Inflammatory macrophage treated with lipopolysaccharide for 4 hours (primary cell): ENCODE measurements at places on chromosomes 3 and 15.
A peak's percentile ranks its signal among the peaks of the same experiment; 100 is the strongest.

GRCh38 chr15:73677146-73677607 is 7.0 kb upstream of the CD276 start:
- DNase-seq: peak; percentile 69

DNA sequence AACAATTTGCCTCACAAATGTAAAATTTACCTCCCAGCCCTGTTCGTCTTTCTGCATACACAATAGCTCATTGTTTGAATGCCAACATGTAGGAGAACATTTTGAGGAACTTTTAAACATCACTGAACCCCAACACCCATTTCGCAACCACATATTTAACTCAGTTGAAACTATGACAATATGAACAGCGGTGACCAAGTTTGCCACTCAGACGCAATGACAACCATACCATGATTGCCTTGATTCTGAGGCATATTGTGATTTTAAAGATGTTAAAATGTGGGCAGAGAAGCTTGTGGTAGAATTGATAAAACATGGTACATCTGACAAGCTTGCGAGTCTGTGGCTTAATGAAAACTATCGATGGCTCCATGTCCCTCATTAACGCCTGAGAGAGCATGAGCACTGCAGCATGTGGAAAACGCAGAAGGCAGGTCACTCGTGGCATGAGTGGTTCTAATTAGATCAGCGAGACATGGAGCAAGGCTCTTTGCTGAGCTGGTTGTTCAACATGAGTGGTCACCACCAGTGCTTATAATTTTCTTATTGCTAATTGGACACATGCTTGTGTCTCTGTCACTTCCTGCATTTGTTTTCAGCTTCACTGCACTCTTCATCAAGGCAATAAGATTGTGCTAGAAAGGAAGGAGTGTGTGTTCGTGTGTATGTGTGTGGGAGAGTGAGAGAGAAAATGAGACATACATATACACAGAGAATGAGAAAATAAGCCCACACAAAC is 116.8 kb downstream of the CHST2 start:
- peak; percentile 39 for DNase-seq

DNA sequence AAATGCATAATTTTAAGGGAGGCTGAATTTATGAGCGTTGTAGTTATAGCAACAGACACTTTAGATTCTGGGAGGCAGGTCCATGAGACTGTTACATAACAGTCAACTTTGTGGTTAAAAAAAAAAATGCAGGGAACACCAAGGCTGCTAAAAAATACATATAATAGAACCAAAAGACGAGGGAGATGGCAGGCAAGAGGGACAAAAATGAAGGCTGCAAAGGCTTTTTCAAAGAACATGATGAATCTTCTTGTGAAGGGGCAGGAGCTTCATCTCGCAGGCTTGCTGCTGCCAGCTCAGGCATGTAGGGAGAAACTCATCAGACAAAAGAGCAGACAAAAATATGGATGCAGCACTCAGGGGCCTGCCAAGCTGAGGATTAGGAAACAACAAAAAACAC is 243.9 kb downstream of the SHQ1 start:
- no peak for DNase-seq

DNA sequence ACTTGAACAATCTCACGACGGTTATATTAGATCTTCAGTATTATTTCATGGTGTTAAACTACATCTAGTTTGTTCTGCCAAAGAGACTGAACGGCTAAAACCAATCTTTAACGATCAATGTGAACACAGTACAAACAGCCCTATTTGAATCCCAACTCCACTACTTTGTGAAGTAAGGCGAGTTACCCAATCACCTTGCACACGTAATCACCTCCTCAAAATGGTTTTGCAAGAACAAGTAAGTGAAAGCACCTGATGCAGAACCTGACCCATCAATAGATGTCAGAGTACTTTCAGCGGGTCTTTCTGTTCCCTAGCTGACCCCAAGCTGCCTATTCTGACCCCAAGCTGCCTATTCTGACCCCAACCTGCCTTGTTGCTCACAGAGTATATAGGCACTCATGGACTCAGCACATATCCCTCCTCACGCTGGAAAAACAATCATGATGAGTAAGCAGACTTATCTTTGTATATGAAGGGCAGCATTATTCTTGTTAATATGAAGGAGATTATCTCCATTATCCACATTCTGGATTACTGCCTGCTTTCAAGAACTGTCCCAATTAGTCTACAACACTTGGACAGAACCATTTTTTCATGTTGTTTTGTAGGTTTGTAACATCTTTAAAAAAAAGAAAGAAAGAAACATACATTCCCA is 3.7 kb downstream of the KPNA1 start:
- DNase-seq: peak; percentile 12

DNA sequence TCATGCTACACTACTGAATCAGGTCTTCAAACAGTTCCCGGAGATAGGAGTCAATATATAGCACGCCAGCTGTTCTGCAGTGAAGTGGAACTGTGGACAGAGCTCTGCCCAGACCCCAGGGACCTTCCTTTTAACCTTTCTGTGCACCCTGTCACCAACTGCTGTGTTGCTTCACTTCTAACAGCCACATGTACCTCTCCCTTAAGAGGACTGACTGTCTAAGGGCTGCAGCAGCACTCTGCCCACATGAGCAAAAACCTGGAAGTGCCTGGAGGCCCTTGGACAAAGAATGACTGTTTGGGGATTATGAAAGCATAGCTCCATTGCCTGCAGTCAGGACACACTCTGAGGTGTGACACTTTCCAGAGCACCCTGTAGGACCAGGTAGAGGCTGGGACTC is 88.3 kb upstream of the CTNNB1 start:
- DNase-seq: peak; percentile 44

DNA sequence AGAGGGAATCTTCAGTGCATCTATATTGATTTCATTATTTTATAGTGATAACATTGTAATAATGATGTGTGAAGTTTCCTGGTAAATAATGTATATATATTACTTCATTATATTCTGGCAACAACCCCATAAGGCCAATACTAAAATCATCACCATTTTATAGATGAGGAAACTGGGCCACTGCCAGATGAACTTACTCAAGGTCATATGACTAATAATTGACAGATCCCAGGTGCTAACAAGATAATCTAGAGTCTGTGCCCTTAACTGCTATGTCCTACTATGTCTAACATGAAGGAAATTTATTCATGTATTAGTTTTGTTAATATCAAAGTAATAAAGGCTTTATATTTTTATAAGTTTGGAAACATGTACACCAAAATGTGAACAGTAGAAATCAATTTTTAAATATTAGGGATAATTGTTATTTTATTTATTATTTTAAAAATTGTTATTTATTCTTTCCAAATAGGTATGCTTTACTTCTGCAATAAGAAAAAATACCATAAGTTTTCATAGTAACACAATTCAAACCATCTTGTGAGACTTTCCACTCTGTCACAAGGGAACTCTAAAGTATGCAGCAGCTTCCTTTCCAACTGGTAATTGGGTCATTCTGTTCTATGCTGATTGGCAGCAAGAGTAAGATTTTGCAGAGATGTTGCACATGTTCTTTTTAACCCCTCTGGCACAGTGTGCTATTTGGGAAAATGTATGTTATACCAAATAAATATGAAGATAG is 90.8 kb upstream of the CMC1 start:
- no peak for DNase-seq

GRCh38 chr3:189148081-189148507 is 23.7 kb upstream of the TPRG1 start:
- peak; percentile 53 for DNase-seq

- DNase-seq: no peak
Observed at GRCh38 chr3:155809181-155809580, 3.1 kb upstream of the C3orf33 start.

- peak; percentile 94 for DNase-seq
Observed at GRCh38 chr3:61358364-61358763, 107.1 kb upstream of the FHIT start.

DNA sequence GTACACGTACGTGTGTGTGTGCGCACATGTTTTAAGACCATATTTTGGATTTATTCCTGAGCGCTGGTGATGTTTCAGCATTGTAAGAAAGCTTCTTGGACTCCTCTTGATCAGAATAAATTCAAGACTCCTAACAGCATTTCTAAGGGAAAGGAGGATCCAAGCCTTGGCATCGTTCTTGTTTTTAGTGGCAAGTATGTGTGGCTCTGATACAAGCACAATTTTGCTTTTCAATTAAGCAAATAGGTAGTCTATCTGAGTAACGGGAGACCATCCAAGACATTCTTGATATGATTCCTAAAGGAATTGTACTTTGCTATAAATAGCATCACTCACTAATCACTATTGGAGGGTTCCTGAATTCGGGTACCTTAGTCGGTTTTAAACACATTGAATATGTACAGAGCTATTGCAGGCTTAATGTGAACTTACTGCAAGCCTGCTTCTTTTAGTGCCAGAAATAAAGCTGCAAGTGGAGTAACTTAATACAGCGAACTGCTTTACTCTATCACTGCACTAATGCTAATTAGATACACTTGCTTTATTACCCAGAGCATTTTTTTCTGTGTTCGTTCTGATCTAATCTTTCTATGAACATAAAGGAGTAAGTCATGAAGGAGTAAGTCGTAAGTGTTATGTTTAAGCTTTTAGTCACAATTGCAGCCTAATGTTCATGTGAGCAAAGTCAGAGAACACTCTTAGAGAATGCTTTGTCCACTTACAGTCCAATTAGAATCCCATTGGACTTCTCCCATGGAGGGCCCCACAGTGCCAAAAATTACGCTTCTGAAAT is 186.3 kb downstream of the MCTP2 start:
- no peak for DNase-seq

DNA sequence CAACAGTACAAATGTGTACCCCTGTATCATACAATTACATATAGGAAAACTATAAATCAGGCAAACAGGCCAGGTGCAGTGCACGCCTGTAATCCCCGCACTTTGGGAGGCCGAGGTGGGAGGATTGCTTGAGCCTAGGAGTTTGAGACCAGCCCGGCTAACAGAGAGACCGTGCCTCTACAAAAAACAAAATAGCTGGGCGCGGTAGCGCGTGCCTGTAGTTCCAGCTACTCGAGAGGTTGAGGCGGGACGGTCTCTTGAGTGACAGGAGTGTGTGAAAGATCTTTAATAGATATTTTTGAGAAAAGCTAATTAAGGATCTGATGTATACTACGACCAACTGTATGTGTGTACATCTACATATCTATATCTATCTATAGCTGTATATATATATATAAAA is 33.8 kb upstream of the BDH1 start:
- DNase-seq: no peak

- DNase-seq: no peak
Observed at GRCh38 chr3:146375219-146375618, 94.1 kb downstream of the PLSCR2 start.

GRCh38 chr3:184156522-184156955 is 1.4 kb downstream of the DVL3 start:
- no peak for DNase-seq

DNA sequence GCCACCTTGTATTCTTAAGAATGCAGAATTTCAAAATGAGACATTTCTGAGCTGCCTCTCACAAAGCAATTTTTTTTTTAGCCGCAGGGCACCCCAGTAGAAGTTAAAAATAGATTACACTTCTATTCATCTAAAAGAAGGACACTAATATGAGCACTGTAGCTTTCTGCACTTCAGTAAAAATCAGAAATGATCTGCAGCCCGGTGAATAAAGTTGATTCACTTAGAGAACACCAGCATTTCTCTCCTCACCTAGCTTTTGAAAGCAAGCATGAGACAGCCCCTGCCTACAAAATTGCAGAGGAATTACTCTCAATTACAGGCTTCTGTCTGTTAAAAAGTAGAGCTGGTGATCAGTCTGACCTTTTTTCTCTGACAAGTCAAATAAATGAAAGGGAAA is 1062.4 kb downstream of the FHIT start:
- DNase-seq: no peak

DNA sequence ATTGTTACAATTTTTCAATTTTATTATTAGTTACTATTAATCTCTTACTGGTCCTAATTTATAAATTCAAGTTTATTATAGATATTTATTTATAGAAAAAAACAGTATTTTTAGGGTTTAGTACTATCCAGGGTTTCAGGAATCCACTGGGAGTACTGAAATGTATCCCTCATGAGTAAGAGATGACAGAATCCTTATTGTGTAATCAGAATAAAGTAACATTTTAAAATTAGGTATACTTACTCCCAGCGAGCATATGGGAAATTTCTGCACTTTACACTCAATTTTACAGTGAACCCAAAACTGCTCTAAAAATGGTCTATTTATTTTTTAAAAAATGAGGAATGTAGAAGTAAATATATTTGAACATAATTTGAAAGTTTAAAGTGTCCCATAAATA is 202.7 kb downstream of the CGGBP1 start:
- no peak for DNase-seq

- peak; percentile 85 for DNase-seq
Observed at GRCh38 chr15:90839187-90840071, 29.0 kb upstream of the FURIN start.

- no peak for DNase-seq
Observed at GRCh38 chr3:6264906-6265305, 596.0 kb upstream of the GRM7 start.

DNA sequence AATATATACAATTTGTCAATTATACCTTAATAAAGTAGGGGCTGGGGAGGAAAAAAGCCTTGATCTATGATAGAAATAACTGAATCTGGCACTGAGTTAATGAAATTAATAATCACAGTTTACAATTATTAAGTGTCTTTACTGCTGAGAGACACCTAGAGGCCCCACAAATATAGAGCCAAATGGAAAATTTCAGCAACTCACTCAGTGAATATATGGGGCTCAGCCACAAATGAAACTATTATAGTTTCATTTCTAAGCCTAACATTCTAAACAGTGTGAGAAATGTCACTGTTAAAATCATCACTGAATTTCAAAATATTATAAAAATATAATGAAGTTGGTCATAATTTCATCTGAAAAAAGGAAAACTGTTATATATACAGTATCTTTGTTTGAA is 40.3 kb downstream of the GNB4 start:
- no peak for DNase-seq

DNA sequence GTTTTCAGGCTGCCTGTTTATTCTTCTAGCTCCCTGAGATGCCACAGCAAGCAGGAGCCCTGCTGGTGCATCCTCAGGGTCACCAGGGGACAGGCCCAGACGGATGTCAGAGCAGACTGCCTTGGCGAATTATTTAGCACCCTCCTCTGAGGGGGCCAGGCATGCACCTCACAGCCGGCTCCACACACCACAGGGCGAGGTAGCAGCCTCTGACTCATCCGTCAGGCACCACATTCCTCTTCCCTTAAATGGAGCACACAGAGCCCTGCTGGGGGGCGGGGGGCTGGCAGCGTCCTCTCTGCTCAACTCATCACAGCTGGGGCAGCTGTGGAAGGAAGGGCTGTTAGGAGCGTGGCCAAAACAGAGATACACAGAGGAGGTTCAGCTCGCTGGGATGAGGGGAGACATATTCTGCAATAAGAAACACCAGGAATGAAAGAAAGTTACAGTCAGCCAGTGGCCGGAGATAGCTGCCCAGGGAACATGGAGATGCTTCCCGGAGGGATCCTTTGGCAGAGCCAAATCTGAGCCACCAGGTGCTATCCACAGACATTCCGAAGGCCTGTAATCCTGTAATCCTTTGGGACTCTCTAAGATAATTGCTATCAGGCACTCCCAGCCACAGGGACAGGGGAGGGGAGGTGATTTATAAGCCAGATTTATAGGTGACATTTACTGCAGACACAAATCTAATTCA is 13.9 kb upstream of the PRICKLE2 start:
- DNase-seq: no peak

- DNase-seq: no peak
Observed at GRCh38 chr15:60387321-60387720, 10.5 kb downstream of the ANXA2 start.

GRCh38 chr15:70754862-70755261 is 8.5 kb downstream of the UACA start:
- DNase-seq: no peak

GRCh38 chr3:73784686-73785392 is 160.1 kb upstream of the PDZRN3 start:
- peak; percentile 17 for DNase-seq
